Mucosa of gallbladder (tissue), 1 donor: ENCODE measurements at places on chromosomes 2 and 18.

GRCh38 chr2:163405298-163405697 is 330.5 kb downstream of the FIGN start:
- no peak for DNase-seq

GRCh38 chr2:290090-290722 is 2.3 kb upstream of the ALKAL2 start:
- peak; percentile 79 for DNase-seq

DNA sequence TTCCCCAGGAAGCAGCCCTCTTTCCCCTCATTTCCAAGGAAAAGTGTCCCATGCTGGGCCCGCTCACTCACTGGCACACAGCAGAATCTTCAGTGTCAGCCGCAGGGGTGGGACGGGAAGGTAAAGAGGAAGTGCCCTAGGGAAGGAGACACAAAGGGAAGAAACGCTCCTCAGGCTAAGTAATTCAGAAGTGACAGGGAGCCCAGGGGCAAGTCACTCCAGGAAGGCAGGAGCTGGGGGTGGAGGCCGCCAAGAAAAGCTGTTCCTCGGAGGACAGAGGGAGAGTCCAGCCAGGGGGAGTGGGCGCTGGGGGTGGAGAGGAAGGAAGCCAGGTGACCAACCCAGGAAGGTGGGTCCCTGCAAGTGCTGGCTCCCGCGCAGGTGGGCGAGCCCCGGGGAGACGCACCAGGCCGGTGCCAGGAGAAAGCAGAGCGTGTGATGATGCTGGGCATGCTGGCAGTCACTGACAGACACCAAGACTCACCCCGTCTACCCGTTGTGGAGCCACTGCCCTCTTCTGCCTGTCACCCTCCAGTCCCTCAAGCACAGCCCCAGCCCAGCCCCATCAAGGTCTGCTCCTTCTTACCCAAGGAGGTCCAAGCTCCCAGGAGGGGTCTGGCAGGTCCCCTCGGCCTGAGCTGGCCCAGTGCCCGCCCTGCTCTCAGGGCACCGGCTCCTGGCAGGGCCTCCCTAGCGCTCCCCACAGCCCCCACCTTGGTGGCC is 21.7 kb downstream of the HDAC4 start:
- no peak for DNase-seq

DNA sequence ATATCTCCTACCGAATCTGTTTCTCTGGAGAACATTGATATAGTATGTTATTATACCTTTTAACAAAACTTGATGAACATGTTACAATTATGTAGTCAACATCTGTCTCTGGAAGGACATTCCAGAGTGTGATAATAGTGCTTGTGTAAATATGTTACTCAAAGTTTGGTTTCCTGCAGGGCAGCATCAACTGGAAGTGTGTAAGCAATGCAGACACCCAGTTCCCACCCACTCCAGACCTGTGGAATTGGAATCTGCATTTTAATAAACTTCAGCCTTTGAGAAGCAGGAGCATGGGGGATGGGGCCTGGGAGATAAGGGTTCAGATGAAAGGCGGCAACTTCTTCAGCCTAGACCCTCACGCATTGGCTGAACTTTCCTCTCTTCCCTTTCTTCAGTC is 398.9 kb downstream of the RND3 start:
- DNase-seq, result no peak

GRCh38 chr18:13735681-13736080 is 9.2 kb downstream of the RNMT start:
- DNase-seq, result no peak

DNA sequence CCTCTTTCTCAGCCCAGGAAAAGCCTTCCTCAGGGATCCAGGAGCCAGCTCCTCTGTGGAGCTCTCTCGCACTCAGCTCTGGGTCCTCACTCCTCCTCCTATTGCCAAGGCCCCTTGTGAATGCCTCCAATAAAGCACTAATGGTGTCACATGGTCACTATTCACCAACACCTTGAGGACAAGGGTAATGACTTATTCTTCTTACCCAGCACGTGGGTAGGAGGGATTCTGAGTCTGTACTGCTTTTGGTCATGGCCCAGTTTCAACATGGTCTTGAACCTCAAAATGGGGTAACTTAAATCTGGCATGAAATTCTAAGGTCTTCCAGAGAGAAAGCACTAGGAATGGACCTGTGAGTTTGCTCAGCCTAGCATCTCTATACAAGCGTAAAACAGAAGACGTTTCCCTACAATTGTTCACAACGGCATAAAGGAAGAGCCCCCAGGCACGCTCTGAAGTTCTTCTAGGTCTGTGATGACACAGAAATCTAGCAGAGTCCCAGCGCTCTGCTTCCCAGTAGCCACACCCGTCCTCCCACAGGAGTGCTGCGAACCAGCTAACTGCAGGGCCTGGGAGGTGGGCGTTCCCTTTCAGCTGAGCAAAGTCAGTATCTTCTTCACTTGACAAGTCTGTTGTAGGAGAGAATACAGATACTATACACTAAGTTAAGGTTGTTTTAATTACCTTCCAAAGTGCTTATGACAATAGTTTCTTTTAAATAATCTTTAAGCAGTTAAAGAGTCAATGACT is 14.6 kb upstream of the KIDINS220 start:
- no peak for DNase-seq

- DNase-seq, result no peak
Measured at GRCh38 chr18:69648486-69648885, 247.8 kb downstream of the DOK6 start.

- DNase-seq, result no peak
Measured at GRCh38 chr2:29055601-29056000, 18.7 kb downstream of the PCARE start.

GRCh38 chr2:78614726-78615125 is 410.8 kb upstream of the REG3G start:
- no peak for DNase-seq

GRCh38 chr2:200483729-200484198 is 26.1 kb downstream of the KCTD18 start:
- peak; percentile 39 for DNase-seq

DNA sequence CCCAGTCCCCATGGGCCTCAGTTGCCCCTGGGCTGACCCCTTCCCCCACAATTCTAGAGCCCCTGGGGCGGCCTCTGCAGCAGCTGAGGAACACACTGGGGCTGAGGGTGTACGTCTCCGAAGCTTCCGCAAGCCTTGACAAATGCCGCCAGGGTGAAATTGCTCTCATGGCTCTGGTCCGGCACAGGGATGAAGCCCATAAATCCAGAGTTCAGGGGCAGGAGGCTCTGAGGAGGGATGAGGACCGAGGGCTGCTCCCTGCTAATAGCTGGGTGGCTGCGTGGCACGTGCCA is 27.1 kb upstream of the OTOS start:
- no peak for DNase-seq

DNA sequence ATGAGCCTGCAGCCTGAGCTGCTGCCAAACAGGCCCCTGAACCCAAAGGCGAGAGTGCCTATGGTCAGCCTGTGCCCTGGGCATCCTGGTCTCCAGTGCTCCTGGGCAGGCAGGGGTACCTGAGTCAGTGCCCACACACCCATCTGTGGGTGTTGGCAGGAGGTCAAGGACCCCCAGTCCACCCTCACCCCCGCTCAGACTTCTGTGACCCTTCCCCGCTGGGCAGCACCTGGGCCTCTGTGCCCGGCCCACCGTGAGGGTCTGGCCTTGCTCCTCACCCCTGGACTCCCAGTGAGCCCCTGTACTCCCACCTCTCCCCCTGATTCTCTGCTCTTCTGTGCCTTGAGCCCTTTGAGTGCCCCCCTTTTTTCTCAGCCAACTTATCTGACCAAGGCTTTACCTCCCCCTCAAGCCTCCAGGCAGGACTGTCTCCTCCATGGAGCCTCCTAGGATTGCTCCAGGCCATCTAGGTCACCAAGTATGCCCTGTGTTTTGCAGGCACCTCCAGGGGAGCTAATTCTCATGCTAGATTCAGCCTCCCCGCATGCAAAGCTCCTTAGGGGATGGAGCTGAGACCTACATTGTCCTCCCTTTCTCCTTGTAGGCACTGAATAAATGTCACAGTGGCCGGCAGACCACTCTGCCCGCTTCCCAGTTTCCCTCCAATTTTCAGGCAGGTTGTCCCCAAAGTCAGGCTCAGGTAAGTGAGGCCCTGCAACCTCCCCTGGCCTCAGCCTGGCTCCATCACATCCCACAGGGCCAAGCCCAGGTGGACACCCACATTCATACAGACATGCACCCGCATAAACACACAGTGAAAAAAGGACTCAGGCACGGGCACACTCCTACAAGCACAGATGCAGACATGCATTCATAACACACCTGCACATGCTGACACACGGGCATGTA is 21.9 kb upstream of the PTMA start:
- DNase-seq, result no peak

- peak; percentile 48 for DNase-seq
Measured at GRCh38 chr18:3454365-3455089, 4.6 kb downstream of the TGIF1 start.

DNA sequence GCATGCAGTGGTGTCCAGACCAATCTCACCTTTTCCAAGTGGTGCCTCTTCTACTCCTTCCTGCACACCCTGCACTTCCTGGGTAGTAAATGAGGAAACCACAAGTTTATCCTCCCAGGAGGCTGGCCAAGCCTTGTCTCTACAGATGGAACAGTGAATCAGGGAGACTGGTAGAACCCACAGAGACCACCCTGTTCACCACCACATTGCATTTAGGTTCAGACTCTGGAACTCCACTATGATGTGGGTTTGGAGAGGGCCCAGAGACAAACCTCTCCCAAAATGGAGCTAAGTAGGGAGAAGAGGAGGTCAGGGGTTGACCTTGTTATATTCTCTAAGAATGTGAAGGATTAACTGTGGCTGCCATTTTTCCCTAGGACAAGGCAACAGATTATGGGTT is 102.8 kb upstream of the FZD7 start:
- no peak for DNase-seq
